AML-193 (cell line): ENCODE measurements at places on chromosomes 11 and 22.

GRCh38 chr22:21926728-21927127 is 25.9 kb downstream of the PPM1F start:
- DNase-seq = no peak

DNA sequence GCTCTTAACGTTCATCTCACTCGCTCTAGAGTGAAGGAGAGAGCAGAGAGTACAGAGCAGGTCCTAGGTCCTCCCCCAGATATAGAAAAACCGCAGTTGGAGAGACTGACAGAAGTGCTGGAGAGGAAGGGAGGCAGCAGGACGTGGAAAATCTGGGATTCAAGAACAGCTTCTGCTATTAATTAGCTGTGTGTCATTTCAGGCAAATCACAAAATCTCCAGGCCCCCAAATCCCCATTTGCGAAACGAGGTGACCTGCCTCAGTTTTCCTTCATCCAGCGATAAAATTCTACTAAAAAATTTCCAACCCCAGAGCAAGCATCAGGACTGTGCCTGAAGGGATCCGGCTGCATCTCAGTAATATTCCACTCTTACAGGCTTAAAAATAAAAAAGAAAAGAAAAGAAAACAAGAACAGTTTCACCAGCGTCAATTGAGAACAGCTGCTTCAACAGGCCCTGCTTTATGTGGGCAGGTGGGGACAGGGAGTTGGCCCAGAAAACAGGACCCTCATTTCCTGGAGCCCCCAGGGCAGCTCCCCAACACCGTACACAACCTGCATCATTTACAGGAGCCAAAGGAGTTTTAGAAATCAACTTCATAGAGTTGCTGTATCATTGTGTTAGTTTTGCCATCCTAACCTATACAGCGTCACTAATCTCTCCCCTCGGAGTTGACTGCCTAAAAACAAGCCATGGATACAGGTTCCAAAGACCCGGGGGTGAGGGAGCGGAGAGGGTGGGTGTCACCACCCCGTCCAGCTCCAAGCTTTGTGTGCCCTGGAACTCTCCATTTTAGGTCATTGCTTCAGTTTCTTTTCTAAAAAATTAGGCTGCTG is 2.3 kb upstream of the MALAT1 start:
- no peak for DNase-seq

DNA sequence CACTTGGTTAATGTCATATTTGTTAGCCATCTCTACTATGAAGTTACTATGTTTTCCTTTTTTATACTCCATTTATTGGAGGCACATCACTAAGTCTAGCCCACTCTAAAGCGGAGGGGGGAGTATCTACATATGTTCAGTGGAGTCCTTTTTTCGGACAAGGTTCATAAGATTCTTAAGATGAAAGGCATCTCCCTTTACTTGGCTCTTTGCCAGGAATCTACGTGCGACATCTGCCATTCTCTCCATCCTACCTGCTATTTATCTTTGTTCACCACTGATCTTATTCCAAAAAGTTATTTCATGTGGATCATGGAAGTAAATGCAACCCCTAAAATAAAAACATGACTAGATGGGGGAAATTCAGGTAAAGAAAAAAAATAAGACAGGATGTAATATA is 77.4 kb upstream of the YWHAH start:
- no peak for DNase-seq

DNA sequence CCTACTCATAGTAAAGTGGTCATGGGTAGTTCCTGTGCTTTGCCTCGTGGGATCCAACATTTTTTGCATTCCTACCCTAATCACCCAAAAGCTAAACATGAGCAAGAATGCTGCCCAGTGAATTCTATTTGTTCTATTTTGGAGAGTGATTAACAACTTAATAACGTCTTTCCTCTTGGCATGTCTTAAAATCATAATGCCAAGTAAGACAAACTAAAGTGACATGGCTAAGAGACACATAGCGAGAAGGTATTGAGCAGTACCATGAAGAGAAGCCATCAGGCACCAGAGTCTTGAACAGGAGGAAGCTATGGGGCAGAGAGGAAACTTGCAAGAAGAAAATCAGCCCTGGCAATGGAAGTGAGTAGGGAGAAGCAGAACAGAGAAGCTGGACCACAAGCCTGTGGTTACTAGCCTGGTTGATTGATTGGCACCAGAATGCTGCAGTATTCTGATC is 32.0 kb downstream of the EXPH5 start:
- no peak for DNase-seq

DNA sequence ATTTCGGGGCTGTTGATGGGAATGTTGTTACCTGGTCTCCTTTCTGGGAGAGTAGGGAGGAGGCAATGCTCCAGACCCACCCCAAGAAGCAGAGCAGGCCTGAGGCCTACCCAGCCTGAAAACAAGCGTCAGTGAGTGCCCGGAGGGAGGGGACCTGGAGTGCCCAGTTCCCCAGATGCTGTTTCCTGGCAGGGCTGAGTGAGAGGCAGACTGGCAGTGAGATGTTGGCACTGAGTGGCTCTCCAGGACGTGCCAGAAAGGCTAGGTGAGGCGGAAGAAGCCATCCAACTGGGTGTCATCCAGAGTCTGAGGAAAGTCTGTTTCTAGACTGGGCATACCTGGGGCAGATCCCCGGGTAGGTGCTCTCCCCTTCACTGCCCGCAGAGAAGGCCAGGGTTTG is 1.3 kb downstream of the POU2F3 start:
- no peak for DNase-seq

GRCh38 chr11:83285151-83285770 is 906 bp downstream of the CCDC90B start:
- no peak for DNase-seq

DNA sequence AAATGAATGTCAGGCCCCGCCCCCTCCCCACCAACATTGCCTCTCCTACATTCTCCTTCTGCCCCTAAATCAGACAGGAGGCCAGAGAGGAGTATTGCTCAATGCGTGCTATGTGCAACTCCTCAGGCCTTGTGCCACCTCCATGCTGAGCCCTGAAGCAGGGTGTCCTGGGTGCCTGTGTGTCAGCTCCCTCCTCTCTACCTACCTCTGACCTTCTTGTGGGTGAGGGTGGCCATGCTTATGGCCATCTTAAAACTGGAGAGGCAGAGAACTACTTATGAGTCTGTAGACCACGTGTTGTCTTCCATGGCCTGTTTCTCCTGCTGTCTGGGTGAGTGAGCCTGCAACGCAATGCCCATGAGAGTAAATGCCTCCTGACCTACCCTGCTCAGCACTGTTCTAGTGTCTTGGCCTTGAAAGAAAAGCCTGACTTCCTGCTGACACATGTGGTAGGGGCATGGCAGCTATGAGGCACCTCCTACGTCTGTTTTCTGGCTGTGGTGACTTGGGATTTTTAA is 10.5 kb downstream of the MCAM start:
- no peak for DNase-seq

- no peak for DNase-seq
Observed at GRCh38 chr22:23533771-23534191, 46.3 kb downstream of the IGLL1 start.

DNA sequence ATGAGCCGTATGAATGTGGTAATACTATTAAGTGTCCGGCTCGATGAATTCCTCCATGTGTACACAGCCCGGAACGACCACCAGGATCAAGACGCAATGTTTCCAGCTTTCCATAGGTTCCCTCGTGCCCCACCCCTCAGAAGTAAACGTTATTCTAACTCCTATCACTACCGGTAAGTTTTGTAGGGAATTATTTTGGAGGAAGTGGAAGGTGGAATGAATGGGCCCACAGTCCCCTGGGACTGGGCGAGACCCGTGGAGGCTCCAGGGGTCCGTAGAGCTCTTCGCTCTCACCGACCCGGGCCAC is 720 bp upstream of the FAR1 start:
- DNase-seq = no peak

DNA sequence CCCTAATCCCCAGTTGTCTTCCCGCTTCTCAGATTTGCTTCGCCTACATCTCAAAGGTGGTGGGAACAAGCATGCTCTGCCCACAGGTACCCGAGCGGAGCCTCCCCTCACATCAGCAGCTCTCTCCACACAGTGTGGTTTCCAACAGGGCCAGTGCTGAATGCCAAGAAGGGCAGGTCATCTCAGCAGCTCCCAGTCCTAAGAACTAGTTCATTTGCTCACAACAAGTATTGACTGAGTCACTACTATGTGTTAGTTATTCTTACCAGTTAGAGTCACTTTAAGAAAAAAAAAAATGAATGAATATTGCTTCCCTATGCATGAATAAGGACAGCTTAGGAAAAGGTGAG is 66.2 kb downstream of the THAP12 start:
- DNase-seq = no peak

DNA sequence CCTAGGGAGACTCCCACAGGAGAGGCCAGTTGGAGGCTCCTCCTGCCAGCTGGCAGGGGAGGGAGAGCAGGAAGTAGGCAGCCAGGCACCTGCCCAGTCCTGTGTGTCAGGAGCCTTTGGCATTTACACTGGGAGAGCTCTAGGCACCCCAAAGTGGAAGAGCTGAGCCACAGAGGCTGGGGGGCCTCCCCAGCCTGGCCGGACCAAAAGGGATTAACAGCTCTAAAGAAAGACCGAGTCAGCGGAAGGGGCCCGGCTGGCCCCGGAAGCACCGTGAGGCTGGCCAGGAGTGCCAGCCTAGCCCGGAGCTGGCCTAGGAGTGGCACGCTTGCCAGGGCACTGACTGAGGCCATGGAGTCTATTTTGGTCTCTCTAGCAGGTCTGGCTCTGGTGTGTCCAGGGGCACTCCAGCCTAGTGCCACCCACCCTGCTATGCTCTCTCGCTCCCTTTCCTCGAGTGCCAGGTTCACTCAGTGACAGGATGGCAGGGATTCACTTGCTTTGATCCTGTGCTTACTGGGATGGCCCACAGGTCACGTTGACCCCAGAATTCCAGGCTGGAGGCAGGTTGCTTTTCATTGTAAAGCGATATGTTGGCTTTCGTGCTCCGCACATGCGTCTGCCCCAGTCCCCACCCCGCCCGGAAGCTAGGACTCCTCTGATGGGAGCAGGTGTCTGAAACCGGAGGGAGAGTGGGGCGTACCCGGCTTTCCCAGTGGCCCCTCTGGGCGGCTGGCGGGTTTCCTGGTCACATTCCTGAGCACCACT is 3.3 kb upstream of the KMT5B start:
- DNase-seq = no peak

- DNase-seq = no peak
Observed at GRCh38 chr11:11288972-11289616, 64.0 kb downstream of the CSNK2A3 start.

DNA sequence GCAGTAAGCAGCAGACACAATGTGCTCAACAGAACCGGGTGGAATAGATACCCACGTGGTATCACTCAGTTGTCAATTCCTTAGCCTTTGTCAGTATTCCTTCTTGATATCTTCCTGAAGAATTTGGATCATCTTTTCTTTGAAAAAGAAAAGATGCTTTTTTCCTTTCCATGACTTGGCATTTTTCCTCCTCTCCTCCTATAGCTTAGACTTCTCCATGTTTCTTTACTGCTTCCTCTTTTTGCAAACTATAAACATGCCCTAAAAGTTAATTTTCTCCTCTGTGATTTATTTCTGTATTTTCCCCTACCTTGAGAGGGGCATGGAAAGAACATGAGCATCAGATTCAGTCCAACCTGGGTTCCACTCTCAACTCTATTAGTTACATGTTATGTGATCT is 11.7 kb downstream of the CBLIF start:
- DNase-seq = no peak

DNA sequence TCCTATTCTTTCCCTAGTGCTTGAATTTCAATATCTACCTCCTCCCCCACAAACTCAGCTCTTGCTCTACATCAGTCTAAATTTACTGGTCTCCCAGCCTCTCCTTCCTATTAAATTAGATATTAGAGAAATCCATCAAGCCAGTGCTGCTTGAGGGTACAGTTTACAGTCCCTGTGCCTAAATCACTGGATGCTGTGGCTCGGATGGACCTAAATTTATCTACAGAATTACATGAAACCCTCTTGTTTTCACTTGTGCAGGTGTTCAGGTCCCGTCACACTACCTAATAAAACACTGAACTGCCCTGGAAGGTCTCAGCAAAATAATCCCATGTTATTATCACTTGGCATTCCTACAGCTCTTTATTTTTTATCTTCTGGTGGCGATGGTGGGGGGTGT is 134.7 kb upstream of the E2F8 start:
- DNase-seq = no peak

- DNase-seq = no peak
Observed at GRCh38 chr11:74474316-74474715, 7.0 kb upstream of the KCNE3 start.

DNA sequence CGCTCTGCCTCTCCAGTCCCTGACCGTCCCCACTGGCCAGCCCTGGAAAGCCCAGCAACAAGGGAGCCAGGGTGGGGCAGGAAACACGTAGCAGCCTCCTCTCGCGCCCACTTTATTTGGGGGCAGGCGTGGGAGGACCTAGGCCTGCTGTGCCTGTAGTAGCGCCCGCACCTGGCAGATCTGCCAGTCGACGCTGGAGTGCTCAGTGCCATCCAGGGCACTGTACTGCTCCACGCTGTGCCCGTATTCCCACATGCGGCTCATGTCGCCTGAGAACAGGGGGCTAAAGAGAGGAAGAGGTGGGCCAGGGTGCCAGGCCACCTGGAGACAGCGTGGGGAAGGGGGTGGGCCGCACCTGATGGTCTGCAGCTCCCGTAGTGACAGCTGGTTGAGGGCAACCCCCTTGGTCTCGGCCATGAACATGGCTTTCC is 17.0 kb upstream of the DRICH1 start:
- DNase-seq = no peak

DNA sequence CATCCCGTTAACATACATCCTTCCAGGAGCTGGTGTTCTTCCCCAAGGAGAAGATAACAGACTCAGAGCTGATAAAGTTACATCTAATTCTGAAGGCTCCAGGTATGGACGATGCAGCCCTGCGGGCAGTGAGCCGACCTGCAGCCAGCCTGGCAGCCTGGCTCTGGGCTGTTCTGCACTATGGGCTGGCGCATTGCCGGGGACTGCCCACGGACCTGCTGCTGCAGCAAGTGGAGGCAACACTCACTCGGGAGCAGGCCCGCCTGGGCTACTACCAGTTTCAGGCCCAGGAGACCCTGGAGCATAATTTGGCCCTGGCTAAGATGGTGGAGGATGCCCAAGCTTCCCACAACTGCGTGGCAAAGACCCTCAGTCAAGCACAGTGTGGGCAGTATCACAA is 39.7 kb downstream of the RRP8 start:
- no peak for DNase-seq

GRCh38 chr11:122198291-122198983 is 82.4 kb upstream of the BLID start:
- no peak for DNase-seq

DNA sequence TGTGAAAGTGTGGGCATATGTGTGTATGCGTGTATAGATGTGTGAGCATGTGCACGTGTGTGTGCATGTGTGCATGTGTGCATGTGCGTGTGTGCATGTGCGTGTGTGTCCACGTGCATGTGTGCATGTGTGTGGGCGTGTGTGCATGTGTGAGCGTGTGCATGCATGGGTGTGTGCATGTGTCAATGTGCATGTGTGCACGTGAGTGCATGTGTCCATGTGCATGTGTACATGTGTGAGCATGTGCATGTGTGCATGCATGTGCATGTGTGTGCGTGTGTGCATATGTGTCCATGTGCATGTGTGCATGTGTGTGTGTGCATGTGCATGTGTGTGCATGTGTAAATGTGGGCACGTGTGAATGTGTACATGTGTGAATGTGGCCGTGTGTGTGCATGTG is 95.3 kb downstream of the ST3GAL4 start:
- DNase-seq = no peak

- no peak for DNase-seq
Observed at GRCh38 chr22:19597399-19597735, 73.2 kb upstream of the CLDN5 start.
